Activated naive CD8-positive, alpha-beta T cell treated with anti-CD3 and anti-CD28 coated beads, Interleukin-2, amount 10 ng/mL, durations not matched to agents 7 days and 5 days (primary cell): ENCODE measurements at places on chromosomes 1 and 21. TPM values are rescaled to one million over a fixed set of nuclear protein-coding genes. Genes with fewer than 3 reads are reported as not detected.

DNA sequence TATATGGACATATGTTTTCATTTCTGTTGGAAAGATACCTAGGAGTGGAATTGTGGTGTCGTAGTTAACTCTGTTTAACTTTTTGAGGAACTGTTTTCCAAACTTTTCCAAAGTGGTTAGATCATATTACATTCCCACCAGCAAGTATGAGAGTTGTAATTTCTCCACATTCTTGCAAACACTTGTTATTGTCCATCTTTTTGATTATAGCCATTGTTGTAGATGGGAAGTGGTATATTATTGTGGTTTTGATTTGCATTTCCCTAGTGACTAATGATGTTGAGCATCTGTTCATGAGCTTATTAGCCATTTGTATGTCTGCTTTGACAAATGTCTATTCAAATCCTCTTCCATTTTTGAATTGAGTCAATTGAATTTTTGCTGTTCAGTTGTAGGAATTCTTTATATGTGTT, 19.8 kb downstream of the CAMTA1 start:
- peaks cover 4% of the 10 kb centered on the region for H3K36me3 ChIP-seq
- peaks cover 18% of the 10 kb centered on the region for H3K4me1 ChIP-seq

DNA sequence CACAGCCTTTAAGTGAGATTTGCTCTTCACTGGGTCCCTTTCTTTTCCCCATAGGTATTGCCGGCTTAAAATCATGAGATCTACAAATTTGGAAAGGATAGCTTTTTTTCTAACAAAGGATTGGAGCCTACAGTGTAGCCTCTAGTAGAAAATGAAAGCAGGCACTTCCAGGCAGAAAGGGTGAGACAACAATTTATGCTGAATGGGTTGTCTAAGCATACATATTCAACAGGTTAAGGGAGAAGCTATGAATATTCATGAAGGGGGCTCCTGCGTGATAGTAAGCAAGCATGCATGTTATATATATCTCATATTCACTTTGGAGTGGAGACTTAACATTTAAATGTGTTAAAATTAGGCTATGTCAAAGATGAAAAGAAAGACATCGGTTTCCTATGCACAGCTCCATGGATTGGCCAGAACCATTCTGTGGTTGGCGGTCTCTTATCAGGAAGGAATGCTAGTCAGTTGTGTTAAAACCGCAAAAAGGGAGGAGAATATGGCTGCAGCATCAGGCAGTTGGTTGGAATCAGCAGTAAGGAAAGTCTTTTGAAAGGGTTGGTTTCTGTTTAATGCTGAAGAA, 66.0 kb downstream of the VCAM1 start:
- H3K36me3 ChIP-seq = peaks cover 3% of the 10 kb centered on the region
- H3K27ac ChIP-seq = no peak overlapping the region
- H3K4me3 ChIP-seq = peak overlapping the region; percentile 11
- DNase-seq = no peak
- H3K27me3 ChIP-seq = peaks cover 28% of the 10 kb centered on the region

- H3K4me1 ChIP-seq = no peaks in the 10 kb centered on the region
- peaks cover 33% of the 10 kb centered on the region for H3K36me3 ChIP-seq
- DNase-seq = no peak
- no peak overlapping the region for H3K27ac ChIP-seq
Measured at GRCh38 chr1:227574926-227575325, 11.6 kb downstream of the ZNF678 start.

GRCh38 chr1:177567393-177567792, 396.6 kb downstream of the BRINP2 start:
- H3K27ac ChIP-seq = no peak overlapping the region
- no peak for DNase-seq
- H3K4me1 ChIP-seq = no peaks in the 10 kb centered on the region
- H3K4me3 ChIP-seq = no peak overlapping the region
- H3K36me3 ChIP-seq = no peaks in the 10 kb centered on the region

GRCh38 chr1:26541431-26541815, 11.9 kb downstream of the RPS6KA1 start:
- H3K27me3 ChIP-seq = no peaks in the 10 kb centered on the region
- peak overlapping the region; percentile 77 for H3K4me3 ChIP-seq
- H3K36me3 ChIP-seq = peaks cover 12% of the 10 kb centered on the region
- H3K4me1 ChIP-seq = peaks cover 66% of the 10 kb centered on the region
- DNase-seq = no peak

- H3K27ac ChIP-seq = no peak overlapping the region
- no peak for DNase-seq
- H3K4me1 ChIP-seq = no peaks in the 10 kb centered on the region
- H3K36me3 ChIP-seq = no peaks in the 10 kb centered on the region
Measured at GRCh38 chr1:52296345-52296744, 69.7 kb downstream of the CC2D1B start.

DNA sequence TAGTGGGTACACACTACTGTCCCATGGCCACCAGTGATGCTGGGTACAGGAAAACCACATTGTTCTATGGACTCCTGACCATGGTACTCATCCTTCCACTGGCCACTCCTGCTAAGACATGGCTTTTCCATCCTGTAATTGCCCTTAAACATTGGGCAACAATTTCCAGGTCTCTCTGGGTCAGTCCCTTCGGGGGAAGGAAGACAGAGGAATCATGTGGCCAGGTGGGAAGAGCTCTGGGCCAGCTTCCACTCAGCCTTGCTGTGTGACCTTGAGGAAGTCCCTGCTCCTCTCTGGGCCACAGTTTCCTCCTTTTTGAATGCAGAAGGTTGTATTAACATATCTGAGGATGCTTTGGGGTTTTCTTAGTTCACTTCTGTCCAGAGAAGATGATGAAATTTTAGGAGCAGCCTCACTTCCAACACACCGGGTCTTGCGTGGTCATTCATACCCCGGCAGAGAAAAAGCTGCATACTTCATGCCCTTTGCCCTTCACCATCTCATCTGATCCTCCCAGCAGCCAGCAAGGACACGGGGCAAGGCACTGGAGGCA, 50.8 kb downstream of the SRRM1 start:
- no peak overlapping the region for H3K27ac ChIP-seq
- DNase-seq = no peak
- no peak overlapping the region for H3K4me3 ChIP-seq
- H3K27me3 ChIP-seq = peaks cover 19% of the 10 kb centered on the region
- H3K4me1 ChIP-seq = peaks cover 5% of the 10 kb centered on the region

DNA sequence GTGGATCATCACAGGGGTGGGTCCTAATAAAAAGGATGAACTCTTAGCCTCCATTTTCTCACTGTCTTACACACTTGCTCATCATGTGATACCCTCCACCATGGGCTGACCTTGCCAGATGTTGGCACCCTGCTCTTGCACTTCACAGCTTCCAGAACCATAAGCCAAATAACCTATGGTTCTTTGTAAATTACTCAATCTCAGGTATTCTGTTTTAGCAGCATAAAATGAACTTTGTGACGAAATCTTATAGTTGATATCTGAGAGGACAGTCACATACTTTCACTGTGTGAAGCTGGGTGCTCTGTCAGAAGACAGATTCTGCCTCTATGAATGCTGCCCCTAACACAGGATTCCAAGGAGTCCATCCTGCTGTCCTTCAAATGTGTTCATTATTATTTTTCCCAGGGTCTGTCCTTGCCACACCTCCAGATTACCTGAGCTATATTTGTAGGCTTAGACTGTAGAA, 13.8 kb downstream of the DUSP10 start:
- H3K4me3 ChIP-seq = peak overlapping the region; percentile 49
- no peaks in the 10 kb centered on the region for H3K27me3 ChIP-seq
- no peak for DNase-seq
- H3K36me3 ChIP-seq = peaks cover 65% of the 10 kb centered on the region
- peaks cover 62% of the 10 kb centered on the region for H3K4me1 ChIP-seq

GRCh38 chr1:1181938-1182410, 8.3 kb downstream of the TTLL10 start:
- no peak overlapping the region for H3K27ac ChIP-seq
- no peaks in the 10 kb centered on the region for H3K36me3 ChIP-seq
- H3K27me3 ChIP-seq = peaks cover 10% of the 10 kb centered on the region
- no peak for DNase-seq
- no peak overlapping the region for H3K4me3 ChIP-seq
- H3K4me1 ChIP-seq = peaks cover 4% of the 10 kb centered on the region

GRCh38 chr21:28832013-28832714, 160.5 kb downstream of the LTN1 start:
- peaks cover 28% of the 10 kb centered on the region for H3K36me3 ChIP-seq
- peak overlapping the region; percentile 85 for H3K27ac ChIP-seq
- H3K4me1 ChIP-seq = peaks cover 62% of the 10 kb centered on the region
- peak overlapping the region; percentile 78 for H3K4me3 ChIP-seq
- no peak for DNase-seq
- H3K27me3 ChIP-seq = no peaks in the 10 kb centered on the region

Gene PTGFRN
- total RNA-seq = 0.28 TPM

Gene FCER1A
- not detected for total RNA-seq

Gene CDC14A
- 39.9 TPM for total RNA-seq
